ENCODE measurements at places on chromosomes 12 and 14.

- DNase-seq, result peak; percentile 31
Observed at GRCh38 chr14:95518045-95518751, 1.7 kb upstream of the SYNE3 start.

DNA sequence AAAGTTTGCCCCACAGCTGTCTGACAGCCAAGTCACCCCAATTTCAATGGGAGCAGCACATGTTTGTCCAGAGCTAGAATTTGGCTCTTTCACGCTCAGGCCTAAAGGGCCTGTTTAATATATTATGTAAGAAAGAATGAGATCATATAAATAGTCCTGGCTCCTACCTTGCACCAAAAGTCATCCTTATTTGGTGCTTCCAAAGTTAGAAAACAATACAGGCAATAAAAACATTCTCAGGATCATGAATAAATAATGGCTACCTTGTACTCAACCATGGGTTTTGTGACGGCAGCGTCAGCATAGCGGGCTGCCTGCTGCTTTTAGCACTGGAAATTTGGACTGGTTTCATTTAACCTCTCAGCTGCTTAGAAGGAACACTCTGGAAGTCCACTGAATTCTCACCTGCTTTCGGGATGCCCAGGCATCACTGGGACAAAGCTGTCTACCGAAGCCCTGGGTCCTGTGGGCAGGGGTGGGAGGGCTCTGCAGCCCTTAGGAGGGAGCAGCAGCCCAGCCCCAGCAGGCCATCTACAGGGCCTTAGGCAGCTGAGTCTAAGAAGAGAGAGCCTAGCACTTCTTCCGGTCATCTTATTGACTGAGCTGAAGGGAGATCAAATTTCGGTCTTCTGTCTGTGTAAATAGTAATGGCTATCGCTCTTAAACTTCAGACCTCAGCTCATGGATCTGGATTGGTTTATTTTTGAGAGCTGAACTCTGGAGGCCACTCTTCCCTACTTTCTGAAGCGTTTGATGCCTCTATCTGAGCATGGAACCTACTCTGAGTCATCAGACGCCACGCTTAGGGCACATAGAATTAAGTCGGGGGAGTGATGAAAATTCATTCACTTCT lies 106.5 kb downstream of the SAMD4A start:
- no peak for DNase-seq

GRCh38 chr12:103028881-103029639 lies 71.6 kb downstream of the ASCL1 start:
- DNase-seq, result no peak

DNA sequence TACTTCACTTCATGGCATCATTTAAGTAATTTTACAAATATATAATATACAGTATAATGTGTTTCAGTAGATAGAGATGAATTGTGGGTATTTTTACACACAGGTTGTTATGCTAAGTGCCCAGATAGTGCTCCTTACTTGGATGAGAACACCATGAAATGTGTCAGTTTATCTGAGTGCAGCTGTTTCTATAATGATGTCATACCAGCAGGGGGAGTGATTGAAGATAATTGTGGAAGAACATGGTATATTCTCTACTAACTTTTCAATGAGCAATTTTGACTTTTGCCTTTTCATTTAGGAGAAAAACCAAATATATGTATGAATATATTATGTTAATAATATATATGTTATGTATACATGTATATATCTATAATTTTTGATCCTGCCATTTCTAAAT lies 221.6 kb downstream of the LRRK2 start:
- peak; percentile 6 for DNase-seq

DNA sequence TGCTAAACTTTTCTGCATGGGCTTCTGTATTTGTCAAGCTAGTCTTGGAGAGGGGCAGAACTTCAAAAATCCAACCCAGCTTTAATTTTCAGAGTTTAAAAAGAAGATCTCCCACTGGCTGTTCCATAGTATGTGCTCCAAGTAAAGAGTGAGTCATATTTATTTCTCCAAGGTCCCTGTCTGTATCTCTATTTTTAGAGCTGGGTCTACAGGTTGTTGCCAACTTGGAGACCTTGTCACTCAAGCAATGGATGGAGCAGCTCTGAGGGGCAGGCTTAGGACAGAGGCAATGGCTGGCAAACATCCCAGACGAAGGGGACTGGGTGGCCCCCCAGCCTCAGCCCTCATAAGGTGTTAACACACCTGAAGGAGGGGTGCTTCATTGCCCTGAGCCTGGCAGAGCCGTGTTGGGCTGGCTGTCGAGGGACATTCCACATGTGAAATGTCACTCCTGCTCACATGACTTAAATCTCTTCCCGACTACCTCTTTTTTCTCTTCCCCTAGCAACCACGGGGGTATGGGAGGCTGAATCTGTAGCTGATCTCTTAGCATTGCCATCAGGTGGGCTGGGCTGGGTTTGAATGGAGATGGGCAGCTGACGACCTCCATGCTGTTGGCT lies 103.1 kb downstream of the SMOC1 start:
- no peak for DNase-seq

DNA sequence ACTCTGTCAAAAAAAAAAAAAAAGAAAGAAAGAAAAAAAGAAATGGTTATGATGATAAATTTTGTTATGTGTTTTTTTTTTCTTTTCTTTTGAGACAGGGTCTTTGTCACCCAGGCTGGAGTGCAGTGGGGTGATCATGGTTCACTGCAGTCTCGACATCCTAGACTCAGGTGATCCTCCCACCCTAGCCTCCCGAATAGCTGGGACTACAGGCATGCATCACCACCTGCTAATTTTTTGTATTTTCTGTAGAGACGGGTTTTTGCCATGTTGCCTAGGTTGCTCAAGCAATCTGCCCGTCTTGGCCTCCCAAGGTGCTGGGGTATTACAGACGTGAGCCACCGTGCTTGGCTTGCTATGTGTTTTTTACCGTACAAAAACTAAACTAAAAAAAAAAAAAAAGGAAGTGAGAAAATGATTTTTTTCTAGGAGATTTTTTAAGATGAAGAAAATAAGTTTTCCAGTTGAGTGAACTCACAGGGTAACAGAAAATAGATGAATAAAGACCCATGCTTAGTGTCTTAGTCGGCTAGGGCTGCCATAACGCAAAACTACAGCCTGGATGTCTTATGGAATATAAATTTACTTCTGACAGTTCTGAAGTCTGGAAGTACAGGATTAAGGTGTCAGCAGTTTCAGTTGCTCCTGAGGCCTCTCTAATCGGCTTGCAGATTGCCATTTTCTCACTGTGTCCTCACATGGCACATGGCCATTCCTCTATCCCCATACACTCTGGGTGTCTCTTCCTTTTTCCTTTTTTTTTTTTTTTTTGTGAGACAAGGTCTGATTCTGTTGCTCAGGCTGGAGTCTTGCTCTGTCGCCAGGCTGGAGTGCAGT lies 13.2 kb upstream of the APOF start:
- no peak for DNase-seq

GRCh38 chr14:101473045-101473729 lies 88.1 kb upstream of the DIO3 start:
- no peak for DNase-seq

GRCh38 chr14:59041308-59041707 lies 147.2 kb upstream of the DAAM1 start:
- DNase-seq, result no peak

- DNase-seq, result no peak
Observed at GRCh38 chr12:123891516-123892179, 81.0 kb downstream of the CCDC92 start.

- no peak for DNase-seq
Observed at GRCh38 chr12:6347367-6348338, 5.8 kb upstream of the TNFRSF1A start.

DNA sequence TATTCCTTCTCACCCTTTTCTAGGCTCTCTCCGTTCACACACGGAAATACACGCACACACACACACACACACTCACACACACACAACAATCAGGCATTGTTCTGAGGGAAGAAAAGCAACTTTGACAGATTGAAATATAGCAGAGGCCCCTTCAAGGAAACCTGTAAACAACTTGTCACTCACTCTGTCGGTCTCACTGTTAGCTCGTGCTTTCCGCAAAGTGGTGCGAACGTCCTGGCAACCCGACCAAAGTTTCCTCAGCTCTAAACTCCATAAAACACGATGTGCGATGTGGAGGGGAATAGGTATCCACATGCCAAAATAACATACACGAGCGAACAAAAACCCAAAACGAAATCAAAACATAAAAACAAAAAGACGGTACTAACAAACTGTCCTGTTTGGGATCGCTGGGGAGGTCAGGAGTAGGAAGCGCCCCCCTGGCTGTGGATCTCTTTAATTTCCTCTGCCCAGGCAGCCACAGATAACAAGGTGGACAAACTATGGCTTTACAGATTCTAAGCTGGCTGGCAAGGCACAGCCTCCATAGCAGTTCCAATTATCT lies 822 bp upstream of the SOX5 start:
- peak; percentile 26 for DNase-seq

GRCh38 chr12:132632521-132633228 lies 14.1 kb downstream of the P2RX2 start:
- DNase-seq, result no peak

GRCh38 chr12:111404362-111405148 lies 1.2 kb upstream of the SH2B3 start:
- DNase-seq, result no peak

- no peak for DNase-seq
Observed at GRCh38 chr12:1297639-1298175, 296.7 kb downstream of the FBXL14 start.

DNA sequence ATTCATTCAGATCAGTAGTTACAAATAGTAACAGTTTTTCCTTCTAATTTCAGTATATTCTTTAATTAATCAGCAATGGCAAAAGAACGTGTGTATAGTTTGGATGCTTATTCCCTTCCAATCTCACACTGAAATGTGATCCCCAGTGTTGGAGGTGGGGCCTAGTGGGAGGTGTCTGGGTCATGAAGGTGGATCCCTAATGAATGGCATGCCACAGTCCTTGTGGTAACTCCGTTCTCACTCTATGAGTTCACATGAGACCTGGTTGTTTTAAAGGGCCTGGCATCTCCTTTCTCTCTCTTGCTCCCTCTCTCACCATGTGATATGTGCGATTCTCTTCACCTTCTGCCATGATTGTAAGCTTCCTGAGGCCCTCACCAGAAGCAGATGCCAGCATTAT lies 18.9 kb upstream of the SYNDIG1L start:
- DNase-seq, result no peak

DNA sequence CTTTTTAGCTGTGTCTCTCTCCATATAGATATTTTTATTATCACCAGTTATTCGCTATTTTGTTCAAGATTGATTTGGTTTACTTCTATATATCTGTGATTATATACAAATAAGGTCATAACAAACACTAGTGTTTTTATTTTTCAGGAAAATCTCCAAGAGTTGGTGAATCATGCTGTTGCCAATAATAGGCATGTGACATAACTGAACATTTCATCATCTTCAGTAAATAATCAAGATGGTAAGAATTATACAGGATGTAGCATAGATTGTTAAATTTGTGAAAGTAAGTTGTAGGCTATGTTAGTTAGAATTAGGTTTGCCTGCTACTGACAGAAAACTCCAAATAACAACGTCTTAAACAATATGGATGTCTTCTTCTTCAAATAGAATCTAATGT lies 240.9 kb upstream of the PDE3A start:
- DNase-seq, result no peak

- no peak for DNase-seq
Observed at GRCh38 chr12:26389343-26389742, 194.0 kb downstream of the SSPN start.

DNA sequence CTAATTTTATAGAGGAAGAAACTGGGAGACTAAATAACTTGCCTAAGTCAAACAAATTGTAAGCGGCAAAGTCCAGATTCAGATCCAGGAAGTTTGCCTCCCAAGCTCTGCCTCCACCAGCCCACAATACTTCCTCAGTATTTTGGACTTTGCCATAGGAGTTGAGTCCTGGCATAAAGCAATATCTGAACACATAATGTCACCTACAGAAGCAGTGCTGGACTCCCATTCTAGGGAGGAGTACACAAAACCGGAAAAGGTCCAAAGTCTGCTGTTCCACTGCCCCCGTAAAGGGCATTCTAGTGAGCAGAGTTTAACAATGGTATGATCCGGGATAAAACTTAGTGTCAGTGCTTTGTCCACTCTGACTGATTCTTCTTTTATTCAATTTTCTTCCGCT lies 340.5 kb downstream of the FUT8 start:
- DNase-seq, result no peak

DNA sequence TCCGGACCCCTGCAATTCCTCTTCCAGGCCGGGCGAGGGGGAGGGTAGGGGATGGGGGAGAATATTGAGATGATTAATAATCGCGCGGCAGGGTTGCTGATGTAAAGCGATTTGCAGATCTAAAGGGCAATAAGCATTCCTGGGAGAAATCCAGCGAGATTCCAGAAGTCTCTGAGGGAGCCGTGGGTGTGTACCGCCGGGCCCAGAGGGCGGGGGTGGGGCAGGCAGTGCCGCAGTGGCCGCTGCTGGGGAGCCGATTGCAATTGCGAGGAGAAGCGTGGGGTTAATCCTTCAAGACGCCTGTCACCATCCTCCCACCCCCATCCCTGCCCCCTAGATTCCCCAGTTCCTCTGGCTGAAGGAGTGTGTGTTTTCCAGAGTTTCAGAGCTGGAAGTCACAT lies 16.4 kb downstream of the FOS start:
- peak; percentile 80 for DNase-seq

DNA sequence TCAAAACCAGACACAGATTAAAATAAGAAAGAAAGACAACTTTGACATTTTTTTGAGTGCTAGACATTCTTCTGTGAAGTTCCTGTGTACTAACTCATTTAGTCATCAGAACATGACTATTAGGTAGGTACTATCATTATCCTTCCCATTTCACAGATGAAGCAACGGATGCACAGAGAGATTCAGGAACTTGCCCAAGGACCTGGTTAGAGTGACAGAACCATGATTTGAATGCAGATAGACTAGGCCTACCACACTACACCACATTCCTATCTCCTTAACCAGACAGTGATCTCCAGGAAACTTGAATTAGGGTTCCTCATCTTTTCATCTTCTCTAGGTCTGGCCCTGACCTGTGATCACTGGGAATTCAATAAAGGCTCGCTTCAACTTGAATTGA lies 54.4 kb upstream of the MED13L start:
- no peak for DNase-seq

GRCh38 chr12:54940727-54941315 lies 43.7 kb downstream of the TESPA1 start:
- no peak for DNase-seq

GRCh38 chr12:51218607-51219161 lies 822 bp upstream of the POU6F1 start:
- no peak for DNase-seq

DNA sequence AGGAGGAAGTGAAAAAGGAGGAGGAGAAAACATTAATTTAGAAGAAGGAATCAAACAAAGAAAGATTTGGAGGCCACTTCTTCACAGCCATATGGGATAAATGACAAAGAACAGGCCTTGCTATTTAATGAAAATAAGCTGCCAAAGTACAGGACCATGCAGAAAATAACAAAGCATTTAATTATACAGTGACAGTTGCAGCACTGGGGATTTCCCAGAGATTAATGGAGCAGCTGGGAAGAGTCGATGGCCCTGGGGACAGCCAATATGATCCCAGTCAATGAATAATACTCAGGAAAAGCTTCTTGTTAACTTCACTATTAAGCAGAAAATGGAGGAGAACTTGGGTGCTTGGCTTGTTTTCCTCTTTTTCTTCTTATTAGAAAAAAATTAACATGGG lies 34.6 kb downstream of the RERG start:
- DNase-seq, result no peak

- no peak for DNase-seq
Observed at GRCh38 chr12:24200010-24200409, 250.5 kb upstream of the SOX5 start.

GRCh38 chr14:31768355-31768754 lies 207.2 kb downstream of the NUBPL start:
- no peak for DNase-seq

- no peak for DNase-seq
Observed at GRCh38 chr12:95890958-95891357, 32.2 kb downstream of the SNRPF start.
